Left ventricle myocardium inferior (tissue), 1 donor: ENCODE measurements at places on chromosomes 7 and 10. TPM values are rescaled to one million over a fixed set of nuclear protein-coding genes. Genes with fewer than 3 reads are reported as not detected.

NRAP gene
- total RNA-seq = 1,025 TPM

TRIM74 gene
- total RNA-seq = not detected

CRHR2 gene
- total RNA-seq = 0.19 TPM

MGAM2 gene
- not detected for total RNA-seq

GRCh38 chr10:48496831-48497779 lies 107.8 kb downstream of the ARHGAP22 start:
- DNase-seq = no peak

- no peak for DNase-seq
Observed at GRCh38 chr10:31768467-31768866, 160.2 kb downstream of the ARHGAP12 start.

- DNase-seq = peak; percentile 53
Observed at GRCh38 chr7:45088821-45089340, at the start of gene NACAD. Gene NACAD (minus strand): TSS chr7:45088969. CDS start chr7:45088894, 75 bp downstream.
